ENCODE measurements at places on chromosomes 7 and 10.

DNA sequence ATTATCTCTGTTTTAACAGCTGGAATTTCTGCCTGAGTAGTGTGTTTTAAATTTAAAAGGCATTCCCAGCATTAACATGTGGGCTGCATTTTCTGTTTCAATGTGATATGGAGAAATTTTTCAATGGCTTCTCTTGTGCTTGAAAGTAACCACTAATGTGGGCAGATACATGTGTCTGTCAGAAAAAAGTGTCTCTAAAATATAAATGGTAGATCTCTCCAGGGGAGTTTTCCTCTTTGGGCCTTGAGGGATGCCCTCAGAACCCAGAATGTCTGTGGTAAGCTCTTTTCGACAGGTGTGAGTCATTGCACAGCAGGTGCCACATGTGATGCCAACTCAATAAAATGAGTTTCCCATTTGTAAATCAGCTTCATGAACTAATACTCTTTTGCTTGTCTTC lies 221.1 kb downstream of the SEMA3E start:
- no peak for DNase-seq

- no peak for DNase-seq
These were observed 24.1 kb downstream of the ZNF92 start for GRCh38 chr7:65397730-65398142.

DNA sequence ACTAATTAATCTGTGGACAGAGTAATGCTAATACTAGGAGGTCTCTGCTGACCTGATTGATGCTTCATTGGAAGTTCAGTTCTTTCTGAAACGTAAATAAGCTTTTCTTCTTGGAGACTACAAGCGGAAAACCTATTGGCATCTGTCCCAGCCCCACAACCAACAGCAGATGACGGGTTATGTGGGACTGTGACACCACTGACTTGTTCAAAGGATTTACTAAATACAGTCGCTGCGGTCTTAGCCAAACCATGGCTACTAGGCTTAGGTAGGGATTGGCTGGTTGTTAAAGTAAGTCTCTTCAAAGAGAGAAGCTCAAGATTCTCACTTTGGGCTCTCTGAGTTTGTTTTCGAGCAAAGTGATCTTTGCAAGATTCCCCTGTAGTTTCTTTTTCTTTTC lies 68.3 kb downstream of the HYCC1 start:
- no peak for DNase-seq

DNA sequence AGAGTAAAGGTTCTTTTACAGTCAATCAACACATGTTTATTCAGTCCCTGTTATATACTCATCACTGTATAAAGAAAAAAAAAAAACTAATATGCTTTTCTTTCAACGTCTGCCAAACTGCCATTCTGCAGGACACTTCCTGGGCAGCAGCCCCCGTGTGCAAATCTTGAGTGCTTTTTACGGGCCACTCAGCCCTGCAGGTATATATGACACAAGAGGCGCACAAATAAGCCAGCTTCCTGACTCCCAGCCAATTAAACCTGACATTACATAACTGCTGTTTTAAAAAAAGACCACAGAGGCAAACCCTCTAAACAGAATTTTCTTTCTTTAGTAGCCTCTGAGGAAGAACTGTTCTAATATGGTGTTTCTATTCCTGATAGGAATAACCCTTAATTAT lies 263.0 kb upstream of the NEBL start:
- DNase-seq, result no peak

GRCh38 chr7:1450987-1451386 lies 8.3 kb downstream of the MICALL2 start:
- no peak for DNase-seq

DNA sequence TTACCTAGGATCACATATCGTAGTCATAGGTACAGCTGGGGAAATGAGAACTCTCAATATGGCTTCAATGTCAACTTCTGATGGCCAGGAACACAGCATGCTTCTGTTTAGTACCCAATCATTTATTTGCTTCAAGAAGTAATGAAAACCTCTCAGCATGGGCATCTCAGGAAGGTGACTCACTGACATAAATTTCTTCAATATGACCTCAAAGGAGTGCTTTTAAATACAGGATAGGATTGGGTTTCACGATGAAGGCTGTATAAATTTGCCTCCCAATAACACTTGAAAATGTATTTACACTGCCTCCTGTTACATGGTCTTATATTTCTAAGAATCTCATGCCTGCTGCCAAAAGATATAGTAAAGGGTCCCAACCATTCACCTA lies 15.1 kb downstream of the ITGA8 start:
- DNase-seq, result no peak

- no peak for DNase-seq
These were observed 77.9 kb downstream of the CCNY start for GRCh38 chr10:35413985-35414861.

- DNase-seq, result no peak
These were observed 21.1 kb downstream of the KLLN start for GRCh38 chr10:87842220-87842641.

GRCh38 chr10:112826018-112826697 lies 123.9 kb upstream of the TCF7L2 start:
- DNase-seq, result no peak

DNA sequence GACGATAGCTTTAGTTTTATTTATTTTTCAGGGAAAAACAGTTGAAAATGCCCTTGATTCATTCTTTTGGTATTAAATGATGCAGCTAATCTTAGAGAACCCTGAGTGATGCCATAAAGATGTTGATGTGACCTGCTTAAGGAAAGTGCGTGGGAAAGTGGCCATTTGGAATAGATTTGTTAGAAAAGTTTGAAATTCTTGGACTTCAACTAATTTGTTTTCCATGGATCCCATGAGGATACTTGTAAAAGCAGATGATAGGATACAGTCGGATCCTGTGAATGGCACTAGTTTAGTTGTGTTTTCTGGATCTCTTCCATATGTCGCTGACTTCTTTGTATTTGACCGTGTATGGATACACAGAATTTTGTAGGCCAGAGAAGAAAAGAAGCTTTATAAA lies 69.0 kb downstream of the SEPTIN7 start:
- no peak for DNase-seq

Data from HS-27A (cell line).